Right ventricle myocardium inferior (tissue), 1 donor: ENCODE measurements at places on chromosomes 2 and 18. TPM values are rescaled to one million over a fixed set of nuclear protein-coding genes. Genes with fewer than 3 reads are reported as not detected.
A peak's percentile ranks its signal among the peaks of the same experiment; 100 is the strongest.

The PROKR1 gene
- total RNA-seq, result not detected

GRCh38 chr2:148279216-148279615, 258.3 kb downstream of the MBD5 start:
- DNase-seq, result no peak

GRCh38 chr2:103792042-103792441, 1030.2 kb downstream of the TMEM182 start:
- no peak for DNase-seq

The SULT1C4 gene
- 2.0 TPM for total RNA-seq

The IL1A gene
- not detected for total RNA-seq

The PLEKHH2 gene
- 1.1 TPM for total RNA-seq

DNA sequence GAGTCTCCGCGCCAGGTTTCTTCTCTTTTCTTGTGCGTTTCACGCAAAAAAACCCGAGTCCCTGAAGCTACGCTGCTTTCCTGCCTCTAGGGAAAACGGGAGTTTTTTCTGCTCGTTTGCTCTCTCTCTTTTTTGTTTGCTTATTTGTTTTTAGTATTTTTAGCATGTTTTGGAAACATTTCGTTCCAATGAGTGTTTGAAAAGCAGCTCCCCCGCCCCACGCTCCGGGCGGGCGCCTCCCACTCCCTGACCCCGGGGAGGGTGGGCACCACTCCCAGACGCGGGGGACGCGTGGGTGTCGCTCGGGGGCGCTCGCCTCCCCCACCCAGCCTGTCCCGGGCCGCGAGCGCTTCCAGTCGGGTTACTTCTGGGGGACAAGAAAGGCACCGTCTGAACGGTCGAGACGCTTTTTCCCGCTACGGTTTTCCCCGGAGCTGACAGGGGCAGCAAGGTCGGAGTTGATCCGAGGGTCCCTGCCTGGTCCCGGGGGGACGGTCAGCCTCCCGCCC, 446 bp upstream of the EFHD1 start:
- peak; percentile 75 for DNase-seq

GRCh38 chr2:11478899-11479605, 13.1 kb upstream of the E2F6 start:
- DNase-seq, result no peak

DNA sequence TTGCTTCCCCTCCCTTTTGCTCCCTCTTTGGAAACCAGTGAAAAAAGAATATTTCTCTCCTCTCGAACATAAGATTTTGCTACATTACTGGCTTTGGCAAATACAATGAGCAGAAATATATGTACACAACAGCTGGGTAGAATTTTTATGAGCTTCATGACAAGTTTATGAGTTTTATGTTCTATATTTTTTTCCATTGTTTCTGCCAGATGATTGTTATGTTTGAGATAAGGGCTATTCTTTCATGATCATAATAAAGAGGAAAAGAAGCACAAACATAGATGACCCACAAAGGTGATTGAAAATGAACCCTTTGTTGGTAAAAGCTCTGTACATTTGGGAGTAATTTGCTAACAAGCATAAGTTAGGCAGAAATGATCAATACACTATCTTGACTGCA, 14.8 kb upstream of the TFPI start:
- no peak for DNase-seq

GRCh38 chr18:31783059-31783458, 22.4 kb upstream of the SLC25A52 start:
- no peak for DNase-seq

- DNase-seq, result no peak
Measured at GRCh38 chr18:80246445-80247392, 595 bp downstream of the PARD6G start.

GRCh38 chr2:27573452-27573851, 9.4 kb upstream of the ZNF512 start:
- DNase-seq, result no peak

GRCh38 chr2:8994386-8994785, 9.1 kb downstream of the MBOAT2 start:
- DNase-seq, result no peak

- no peak for DNase-seq
Measured at GRCh38 chr2:126990605-126991532, 92.2 kb downstream of the TEX51 start.

GRCh38 chr2:166517533-166518061, 23.5 kb upstream of the SCN7A start:
- DNase-seq, result no peak

The GTF2A1L gene
- total RNA-seq, result not detected

The KRTCAP3 gene
- total RNA-seq, result 0.60 TPM

DNA sequence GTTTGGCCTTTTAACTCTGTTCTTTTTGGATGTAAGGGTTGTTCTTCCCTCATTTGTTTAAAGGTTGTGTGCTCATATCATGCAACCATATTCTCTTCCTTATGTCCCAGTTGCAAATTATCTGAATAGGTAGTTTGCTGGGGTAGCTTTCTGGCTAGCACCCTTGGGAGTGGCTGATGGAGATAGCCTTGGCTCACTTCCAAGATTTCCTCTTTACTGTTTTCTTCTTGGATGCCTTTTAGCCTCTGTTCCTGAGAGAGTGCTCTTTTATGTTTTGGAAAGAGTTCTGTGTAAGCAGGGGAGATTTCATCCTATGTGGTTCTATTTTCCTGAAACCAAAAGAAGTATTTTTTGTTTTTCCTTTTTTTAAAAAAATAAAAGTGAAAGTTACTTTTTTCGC, 25.4 kb downstream of the USP14 start:
- no peak for DNase-seq

GRCh38 chr18:10519366-10519765, 6.5 kb upstream of the NAPG start:
- DNase-seq, result no peak

DNA sequence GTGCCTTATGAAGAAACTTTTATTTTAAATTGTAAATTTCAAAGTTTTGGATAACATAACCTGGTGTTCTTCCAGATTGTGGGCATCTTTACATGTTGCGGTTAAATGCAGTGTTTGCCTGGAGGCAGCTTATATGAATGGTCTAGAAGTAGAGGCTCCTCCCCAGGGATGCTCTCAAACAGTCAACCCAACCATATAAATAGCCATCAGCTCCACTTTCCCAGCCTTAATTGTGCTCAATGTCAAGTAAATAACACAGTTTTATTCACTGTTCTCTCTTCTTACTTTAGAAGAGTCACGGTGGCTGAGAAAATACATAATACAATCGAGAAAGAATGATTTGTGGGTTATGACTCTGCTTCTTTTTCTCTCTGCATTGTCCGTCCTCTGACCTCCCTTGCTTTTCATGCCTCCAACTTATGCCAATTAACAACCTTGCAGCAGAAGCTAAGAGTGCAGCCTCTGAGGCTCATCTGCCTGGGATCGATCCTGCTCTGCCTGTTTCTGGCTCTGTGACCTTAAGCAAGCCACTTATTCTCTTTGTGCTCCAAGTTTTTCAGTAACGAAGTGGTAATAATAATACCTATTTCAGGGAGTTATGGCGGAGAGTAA, 100.3 kb downstream of the DAW1 start:
- DNase-seq, result no peak

GRCh38 chr2:54945391-54946219, 104.6 kb downstream of the RTN4 start:
- DNase-seq, result peak; percentile 79

- no peak for DNase-seq
Measured at GRCh38 chr18:37565977-37566478, 430 bp upstream of the CELF4 start.

The DYTN gene
- total RNA-seq, result not detected

GRCh38 chr2:9757501-9758264, 85.6 kb upstream of the TAF1B start:
- DNase-seq, result no peak
